ENCODE measurements at places on chromosomes 12 and 14. TPM values are rescaled to one million over a fixed set of nuclear protein-coding genes. Genes with fewer than 3 reads are reported as not detected.

The AMN gene
- 0.40 TPM for total RNA-seq

The OVCH1 gene
- not detected for total RNA-seq

The WDHD1 gene
- 32.5 TPM for total RNA-seq

The ACOT6 gene
- not detected for total RNA-seq

The KRT74 gene
- total RNA-seq, result not detected

The SLC2A14 gene
- total RNA-seq, result not detected

The KLRK1 gene
- not detected for total RNA-seq

The CRIP1 gene
- total RNA-seq, result 15.0 TPM

The KLRD1 gene
- total RNA-seq, result 0.29 TPM

The C14orf39 gene
- total RNA-seq, result 0.34 TPM

The KRT78 gene
- total RNA-seq, result not detected

The EPYC gene
- not detected for total RNA-seq

The NEUROD4 gene
- not detected for total RNA-seq

The MAP3K9 gene
- 5.8 TPM for total RNA-seq

The DLGAP5 gene
- total RNA-seq, result 171 TPM

The PIWIL1 gene
- 0.68 TPM for total RNA-seq

The SLC10A1 gene
- not detected for total RNA-seq

The CPM gene
- 27.0 TPM for total RNA-seq

The PMEL gene
- total RNA-seq, result 0.12 TPM

The SMCO2 gene
- total RNA-seq, result not detected

The BAZ2A gene
- total RNA-seq, result 19.7 TPM

The HCAR3 gene
- not detected for total RNA-seq

The ZBTB25 gene
- total RNA-seq, result 2.0 TPM

The LIN52 gene
- total RNA-seq, result 19.7 TPM

The RD3L gene
- not detected for total RNA-seq

The KRT73 gene
- not detected for total RNA-seq

The RPL10L gene
- total RNA-seq, result 6.9 TPM

The NKX2-1 gene
- 4.7 TPM for total RNA-seq

The NOVA1 gene
- total RNA-seq, result 2.4 TPM

The NGB gene
- not detected for total RNA-seq

The C14orf180 gene
- not detected for total RNA-seq

The TMPRSS12 gene
- not detected for total RNA-seq

The CAPZA3 gene
- total RNA-seq, result not detected

The ARMH4 gene
- 3.3 TPM for total RNA-seq

The IFNG gene
- not detected for total RNA-seq

The TBX5 gene
- total RNA-seq, result 2.9 TPM

The SYCP3 gene
- total RNA-seq, result not detected

The TPCN1 gene
- 8.5 TPM for total RNA-seq

The TMEM132C gene
- 0.42 TPM for total RNA-seq

The POTEG gene
- total RNA-seq, result 0.45 TPM

The MYH6 gene
- not detected for total RNA-seq

The HOXC12 gene
- total RNA-seq, result 6.0 TPM

The INSM2 gene
- not detected for total RNA-seq

The KLHL33 gene
- total RNA-seq, result not detected

The CLECL1 gene
- not detected for total RNA-seq

The GALNT8 gene
- 3.0 TPM for total RNA-seq

The ACOT2 gene
- total RNA-seq, result 46.4 TPM

The CIDEB gene
- total RNA-seq, result not detected

The EFCAB11 gene
- total RNA-seq, result 36.9 TPM

The GARIN6 gene
- total RNA-seq, result not detected

The KRT6C gene
- total RNA-seq, result not detected
